Activated CD4-positive, alpha-beta T cell treated with anti-CD3 and anti-CD28 coated beads, Interleukin-2, amount 50 U/mL, for 4 hours (primary cell): ENCODE measurements at places on chromosomes 16 and 17.

GRCh38 chr16:1900452-1900774 is 17.8 kb downstream of the HS3ST6 start:
- DNase-seq, result no peak

- DNase-seq, result no peak
Observed at GRCh38 chr16:18800775-18801144, 589 bp downstream of the ARL6IP1 start.

DNA sequence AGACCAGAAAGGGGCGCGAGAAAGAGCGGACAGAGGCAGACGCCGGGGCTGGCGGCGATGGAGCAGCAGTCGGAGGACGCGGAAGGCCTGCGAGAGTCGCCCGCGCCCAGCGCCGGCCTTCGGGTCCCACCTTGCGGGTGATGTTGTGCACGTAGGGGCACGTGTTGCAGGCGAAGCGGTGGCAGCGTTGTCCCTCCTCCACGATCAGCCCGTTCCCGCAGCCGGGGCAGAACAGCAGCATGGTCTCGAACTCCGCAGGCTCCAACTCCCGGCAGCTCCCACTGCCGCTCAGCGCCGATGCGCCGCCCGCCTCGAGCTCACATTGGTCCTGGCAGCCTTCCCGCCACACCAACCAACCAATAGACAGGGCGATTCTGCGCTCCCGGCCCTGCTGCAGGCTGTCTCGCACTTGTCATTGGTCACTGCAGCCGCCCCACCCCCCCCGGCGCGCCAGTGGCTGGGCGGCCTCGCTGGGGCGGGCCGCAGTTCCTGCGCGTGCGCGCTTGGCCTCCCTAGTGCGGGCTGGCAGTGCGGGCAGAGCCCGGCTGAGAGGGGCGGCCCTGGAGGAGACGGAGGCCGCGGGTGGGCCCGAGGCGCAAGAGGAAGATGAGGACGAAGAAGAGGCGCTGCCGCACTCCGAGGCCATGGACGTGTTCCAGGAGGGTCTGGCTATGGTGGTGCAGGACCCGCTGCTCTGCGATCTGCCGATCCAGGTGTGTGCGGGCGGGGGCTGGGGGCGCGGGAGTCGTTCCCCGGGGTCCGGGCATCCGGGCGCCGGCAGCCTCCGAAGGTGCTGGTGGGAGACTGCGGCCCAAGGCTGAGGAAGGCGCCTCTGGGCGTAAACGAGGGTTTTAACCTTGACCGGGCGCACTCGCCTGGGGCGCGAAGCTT is at the start of the genes POLR3K and SNRNP25:
Gene POLR3K, minus strand, starts transcription at position 263 of the 891 bp plus-strand sequence. Its CDS starts 22 bp downstream, at position 241.
Gene SNRNP25, plus strand, starts transcription at position 483 of the 891 bp plus-strand sequence. Its CDS starts 189 bp downstream, at position 672.
- peak; percentile 98 for DNase-seq

DNA sequence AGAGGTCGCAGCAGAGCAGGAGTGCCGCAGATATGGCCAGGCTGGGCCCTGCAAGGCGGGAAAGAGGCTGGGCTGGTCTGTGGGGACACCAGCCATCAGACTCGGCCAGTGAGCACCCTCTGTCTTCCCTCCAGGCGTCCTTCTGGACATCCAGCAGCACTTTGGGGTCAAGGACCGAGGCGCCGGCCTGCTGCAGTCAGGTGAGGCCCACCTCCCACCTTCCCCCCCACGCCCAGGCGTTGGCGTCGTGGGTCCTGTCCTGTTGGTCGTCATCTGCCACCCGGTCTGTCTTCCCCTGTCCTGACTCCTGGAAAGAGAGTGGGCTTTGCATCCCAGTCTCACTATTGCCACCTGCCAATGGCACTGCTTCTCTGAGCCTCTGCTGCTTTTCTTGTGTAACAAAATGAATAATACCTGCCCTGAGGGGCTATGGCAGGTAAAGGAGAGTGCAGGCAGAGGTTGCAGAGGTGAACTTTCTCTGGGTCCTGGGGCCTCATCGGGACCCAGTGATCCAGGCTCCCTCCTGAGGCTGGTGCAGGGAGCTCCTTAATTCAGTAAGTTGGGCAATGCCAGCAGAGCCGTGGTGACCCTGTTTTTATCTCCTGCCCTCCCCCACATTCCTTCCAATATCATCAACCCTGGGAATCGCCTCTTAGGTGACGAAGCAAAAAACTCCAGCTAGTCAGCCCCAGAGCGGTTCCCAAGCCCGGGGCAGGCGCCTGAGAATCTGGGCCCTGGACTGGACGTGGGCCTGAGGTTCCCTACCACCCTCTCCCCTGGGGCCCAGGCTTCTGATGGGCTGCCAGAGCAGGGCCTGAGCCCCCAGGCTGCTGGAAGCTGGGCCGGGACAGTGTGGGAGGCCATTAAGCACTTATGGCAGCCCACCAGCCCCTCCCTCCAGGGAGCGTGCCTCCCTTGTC is 14.7 kb downstream of the SPNS2 start:
- no peak for DNase-seq

GRCh38 chr16:76577003-76577402 is 299.8 kb downstream of the CNTNAP4 start:
- DNase-seq, result no peak

DNA sequence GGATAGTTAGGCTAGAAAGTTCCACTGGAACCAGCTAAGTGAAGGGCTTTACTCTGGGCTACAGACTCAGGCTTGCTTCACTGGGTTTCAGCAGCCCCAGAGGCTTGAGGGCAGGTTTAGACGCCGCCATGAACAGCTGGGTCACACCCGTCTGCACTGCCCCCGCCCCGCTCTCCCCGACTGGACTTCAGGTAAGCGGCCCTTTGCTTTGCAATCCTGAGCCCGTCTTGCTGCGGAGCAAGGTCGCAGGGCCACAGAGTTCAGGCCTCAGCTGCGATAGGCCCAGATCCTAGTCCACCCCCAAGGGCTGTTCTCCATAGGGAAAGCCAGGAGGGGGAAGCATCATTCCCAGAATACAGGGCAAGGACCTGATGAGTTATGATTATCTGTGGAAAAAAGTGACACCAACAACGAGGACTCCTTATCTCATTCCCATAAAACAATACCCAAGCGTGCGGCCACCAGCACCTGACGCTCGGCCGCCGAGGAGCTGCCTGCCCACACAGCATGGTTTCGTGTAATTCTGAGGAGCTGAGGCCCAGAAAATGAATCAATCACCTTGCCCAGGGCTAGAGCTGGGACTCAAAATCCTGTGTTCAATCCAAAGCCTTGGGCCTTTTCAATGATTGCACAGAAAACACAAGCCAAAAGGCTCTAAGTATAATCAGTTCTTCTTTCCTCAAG is 20.4 kb downstream of the MEAK7 start:
- no peak for DNase-seq
